ENCODE measurements at places on chromosomes 3 and 15.

- no peak for DNase-seq
Observed at GRCh38 chr3:119870512-119870911, 88.6 kb downstream of the NR1I2 start.

DNA sequence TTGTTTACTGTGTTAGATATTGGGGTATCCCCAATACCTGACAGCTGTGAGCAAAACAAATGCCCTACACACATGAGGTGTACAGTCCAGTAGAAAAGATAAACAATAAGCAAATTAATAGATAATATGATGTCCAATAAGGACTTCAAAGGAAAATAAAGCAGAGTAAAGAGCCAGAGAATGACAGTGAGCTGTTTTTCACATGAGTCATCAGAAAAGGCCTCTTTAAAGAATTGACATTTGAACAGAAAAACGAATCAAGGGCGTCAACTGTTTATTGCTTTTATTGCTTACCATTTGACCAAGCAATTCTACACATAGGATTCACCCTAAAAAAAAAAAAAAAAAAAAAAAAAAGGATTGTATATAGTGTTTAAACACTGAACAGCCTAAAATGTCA lies 96.6 kb upstream of the FLNB start:
- no peak for DNase-seq

GRCh38 chr15:26667222-26667988 lies 105.5 kb downstream of the GABRB3 start:
- DNase-seq = no peak

- DNase-seq = no peak
Observed at GRCh38 chr15:51550841-51551240, 71.7 kb downstream of the DMXL2 start.

DNA sequence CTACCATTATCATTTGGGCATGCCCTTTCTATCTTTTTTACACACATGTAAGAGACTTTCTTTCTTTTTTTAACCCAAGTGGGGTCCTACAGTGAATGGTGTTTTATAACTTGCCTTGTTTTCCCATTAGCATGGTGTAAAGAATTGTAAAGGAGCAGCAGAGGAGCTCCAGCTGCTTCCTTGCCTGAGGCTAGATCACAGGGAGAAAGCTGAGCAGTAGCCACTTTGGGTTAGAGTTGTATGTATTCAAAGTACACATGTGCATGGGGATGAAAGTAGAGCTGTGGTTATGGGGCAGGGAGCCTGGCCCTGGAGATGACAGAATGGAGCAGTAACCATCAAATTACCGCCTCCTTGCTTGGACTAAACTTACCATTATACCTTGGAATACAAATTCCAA lies 231.1 kb upstream of the PDZRN3 start:
- DNase-seq = no peak

- no peak for DNase-seq
Observed at GRCh38 chr15:35054380-35054779, 30.7 kb downstream of the NANOGP8 start.

GRCh38 chr3:12399226-12399625 lies 85.1 kb upstream of the TSEN2 start:
- DNase-seq = no peak

DNA sequence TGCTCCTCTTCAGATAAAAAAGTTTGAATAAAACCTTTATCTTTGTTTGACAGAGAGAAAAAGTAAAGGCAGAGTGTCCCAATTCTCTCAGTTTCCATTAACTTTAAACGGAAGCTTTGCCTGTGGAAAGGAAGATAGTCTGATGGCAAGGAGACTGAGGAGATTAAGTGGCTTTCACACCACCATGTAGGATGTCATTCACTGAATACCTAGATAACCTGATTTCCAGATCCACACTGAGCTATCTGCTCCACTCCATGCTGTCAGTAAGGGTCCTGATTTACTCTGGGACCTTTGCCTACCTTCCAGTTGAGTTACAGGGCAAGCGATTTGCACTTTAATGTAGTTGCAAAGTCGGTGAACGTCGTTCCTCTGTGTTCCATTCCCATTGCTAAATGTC lies 233.4 kb upstream of the TBL1XR1 start:
- DNase-seq = no peak

- no peak for DNase-seq
Observed at GRCh38 chr3:14562121-14562890, 22.2 kb upstream of the GRIP2 start.

- no peak for DNase-seq
Observed at GRCh38 chr15:89623165-89623564, 32.1 kb downstream of the KIF7 start.

- no peak for DNase-seq
Observed at GRCh38 chr15:95709959-95710695, 620.4 kb upstream of the NR2F2 start.

DNA sequence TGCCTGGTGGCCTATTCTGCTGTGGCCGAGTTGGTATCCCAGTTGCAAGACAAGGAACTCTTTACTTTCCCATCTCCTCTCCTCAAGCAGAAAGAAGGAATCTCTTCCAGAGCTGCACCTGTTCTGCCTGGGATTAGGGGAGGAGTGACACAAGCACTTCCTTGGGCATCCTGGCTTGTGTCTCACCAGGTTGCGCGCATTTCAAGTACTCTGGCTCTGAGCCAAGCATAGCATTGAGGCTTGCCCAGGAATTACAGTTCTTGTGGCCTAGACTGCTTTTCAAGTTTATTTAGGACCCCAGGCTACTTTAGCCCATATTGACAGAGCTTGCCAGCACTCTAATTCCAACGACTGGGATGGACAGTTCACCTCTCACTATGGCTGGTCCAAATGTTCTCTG lies 150.5 kb downstream of the RSRC1 start:
- no peak for DNase-seq

GRCh38 chr3:58059349-58060321 lies 51.4 kb downstream of the FLNB start:
- DNase-seq = no peak

DNA sequence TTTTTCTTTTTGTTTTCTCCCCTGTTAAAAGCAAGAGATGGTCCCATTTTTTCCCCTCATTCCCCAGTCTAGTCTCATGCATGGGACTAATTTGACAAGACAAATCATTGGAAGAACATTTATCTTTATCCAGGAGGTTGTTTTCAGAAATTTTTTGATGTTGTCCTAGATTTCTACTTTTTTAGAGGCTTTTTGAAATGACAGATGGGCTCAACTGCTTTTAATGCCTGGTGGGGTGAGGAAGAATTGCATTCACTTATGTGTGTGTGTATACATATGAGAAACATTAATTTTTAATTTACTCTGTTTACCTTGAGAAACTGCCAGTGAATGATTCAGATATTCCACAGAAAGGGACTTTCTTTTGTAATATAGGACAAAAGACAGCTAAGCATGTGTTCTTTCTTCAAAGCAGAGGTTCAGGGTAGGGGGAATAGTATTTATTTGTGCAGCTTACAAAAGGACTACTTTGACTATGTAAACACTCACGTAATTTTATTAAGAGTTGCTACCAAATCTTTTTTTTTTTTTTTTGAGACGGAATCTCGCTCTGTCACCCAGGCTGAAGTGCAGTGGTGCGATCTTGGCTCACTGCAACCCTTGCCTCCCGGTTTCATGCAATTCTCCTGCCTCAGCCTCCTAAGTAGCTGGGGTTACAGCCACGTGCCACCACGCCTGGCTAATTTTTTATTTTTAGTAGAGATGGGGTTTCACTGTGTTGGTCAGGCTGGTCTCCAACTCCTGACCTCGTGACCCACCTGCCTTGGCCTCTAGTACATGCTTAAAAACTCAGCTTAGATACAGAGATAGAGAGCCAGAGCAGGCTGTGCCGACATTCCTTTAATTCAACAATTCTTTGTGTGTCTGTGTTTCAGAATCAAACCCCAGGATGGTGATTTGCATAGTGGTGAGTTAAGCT lies 130.1 kb upstream of the RARB start:
- no peak for DNase-seq

- no peak for DNase-seq
Observed at GRCh38 chr3:115401851-115402501, 221.3 kb upstream of the GAP43 start.

DNA sequence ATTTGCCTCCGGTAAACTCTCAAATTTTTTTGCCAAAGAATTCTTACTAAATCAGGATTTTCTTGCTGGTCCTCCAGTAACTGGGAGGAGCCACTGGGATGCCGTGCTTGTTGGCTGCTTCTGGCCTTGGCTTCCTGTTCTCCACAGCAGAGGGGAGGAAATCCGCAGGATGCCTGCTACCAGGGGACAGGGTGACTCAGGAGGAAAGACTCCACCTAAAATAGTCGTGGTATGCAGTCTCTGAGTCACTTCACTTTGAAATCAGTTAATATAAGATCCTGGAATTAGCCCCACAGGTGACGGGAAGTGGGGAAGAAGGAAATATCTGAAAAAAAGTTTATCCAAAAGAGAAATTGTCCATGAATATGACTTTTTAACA lies 6.5 kb upstream of the TM4SF18 start:
- no peak for DNase-seq

GRCh38 chr3:17158941-17159682 lies 274.4 kb downstream of the PLCL2 start:
- DNase-seq = no peak

DNA sequence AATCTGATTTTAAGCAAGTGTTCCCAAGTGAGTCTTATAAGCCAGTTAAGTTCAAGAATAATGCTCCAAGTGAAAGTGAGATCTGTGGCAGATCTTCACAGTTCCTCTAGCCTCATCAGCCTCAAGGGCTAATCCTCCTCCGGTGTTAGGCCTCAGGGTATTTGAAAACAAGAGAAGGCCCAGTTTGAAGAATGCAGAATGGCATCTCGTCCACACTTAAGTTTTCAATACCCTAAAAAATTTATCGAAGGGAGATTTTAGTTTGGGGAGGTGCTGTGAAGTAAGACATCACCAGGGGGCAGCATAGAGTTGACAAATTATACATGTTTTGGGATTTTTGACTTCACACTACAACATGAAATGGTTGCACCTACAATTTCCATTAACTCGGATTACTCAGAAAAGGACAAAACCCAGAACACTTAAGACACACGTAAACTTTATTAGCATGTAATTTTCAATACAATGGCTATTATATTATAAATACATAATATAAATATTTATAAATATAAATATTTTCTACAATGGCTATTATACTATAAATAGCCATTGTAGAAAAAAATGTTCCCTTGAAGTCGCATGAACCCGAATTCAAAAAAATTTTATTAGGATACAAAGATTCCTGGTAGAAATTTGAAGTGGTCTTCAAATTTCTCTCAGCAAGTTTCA lies 2.3 kb upstream of the TMEM266 start:
- DNase-seq = no peak

GRCh38 chr15:75677465-75678323 lies 30.0 kb downstream of the SNX33 start:
- DNase-seq = no peak

DNA sequence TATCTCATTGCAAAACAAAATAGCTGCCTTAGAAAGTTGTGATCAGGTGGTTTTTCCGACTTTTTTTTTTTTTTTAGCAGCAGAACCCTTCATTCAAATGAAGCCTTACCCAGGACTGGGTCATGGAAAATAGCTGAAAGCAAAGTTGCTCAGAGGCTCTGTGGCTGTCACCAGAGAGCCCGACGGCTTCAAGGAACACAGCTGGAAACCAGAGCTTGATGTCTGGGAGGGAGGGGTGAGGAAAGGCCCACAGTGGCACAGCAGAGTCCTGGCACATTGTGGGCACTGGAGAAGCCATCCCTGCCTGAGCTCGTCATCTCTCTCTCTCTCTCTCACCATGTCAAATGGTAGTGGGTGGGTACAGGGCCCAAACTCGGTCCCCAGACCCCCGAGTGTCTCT lies 77.5 kb downstream of the RPN1 start:
- no peak for DNase-seq

DNA sequence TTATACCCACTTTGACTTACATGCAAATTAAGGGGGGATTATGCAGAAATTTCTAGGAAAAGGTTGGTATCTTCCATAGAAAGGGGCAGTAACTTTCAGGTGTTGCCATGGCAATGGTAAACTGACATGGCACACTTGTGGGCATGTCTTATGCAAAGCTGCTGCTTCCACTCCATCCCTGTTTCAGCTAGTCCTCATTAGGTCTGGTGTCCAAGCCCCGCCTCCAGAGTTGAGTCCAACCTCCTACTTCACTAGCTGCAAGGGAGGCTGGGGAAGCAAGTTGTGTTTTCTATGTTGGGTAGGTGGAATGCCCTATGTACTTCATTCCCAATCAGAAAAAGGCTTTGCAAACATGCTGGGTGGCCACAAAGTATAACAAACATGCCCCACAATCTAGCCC lies 14.7 kb upstream of the KLHL40 start:
- DNase-seq = no peak

- DNase-seq = no peak
Observed at GRCh38 chr15:73873889-73874511, 636 bp downstream of the TBC1D21 start.

DNA sequence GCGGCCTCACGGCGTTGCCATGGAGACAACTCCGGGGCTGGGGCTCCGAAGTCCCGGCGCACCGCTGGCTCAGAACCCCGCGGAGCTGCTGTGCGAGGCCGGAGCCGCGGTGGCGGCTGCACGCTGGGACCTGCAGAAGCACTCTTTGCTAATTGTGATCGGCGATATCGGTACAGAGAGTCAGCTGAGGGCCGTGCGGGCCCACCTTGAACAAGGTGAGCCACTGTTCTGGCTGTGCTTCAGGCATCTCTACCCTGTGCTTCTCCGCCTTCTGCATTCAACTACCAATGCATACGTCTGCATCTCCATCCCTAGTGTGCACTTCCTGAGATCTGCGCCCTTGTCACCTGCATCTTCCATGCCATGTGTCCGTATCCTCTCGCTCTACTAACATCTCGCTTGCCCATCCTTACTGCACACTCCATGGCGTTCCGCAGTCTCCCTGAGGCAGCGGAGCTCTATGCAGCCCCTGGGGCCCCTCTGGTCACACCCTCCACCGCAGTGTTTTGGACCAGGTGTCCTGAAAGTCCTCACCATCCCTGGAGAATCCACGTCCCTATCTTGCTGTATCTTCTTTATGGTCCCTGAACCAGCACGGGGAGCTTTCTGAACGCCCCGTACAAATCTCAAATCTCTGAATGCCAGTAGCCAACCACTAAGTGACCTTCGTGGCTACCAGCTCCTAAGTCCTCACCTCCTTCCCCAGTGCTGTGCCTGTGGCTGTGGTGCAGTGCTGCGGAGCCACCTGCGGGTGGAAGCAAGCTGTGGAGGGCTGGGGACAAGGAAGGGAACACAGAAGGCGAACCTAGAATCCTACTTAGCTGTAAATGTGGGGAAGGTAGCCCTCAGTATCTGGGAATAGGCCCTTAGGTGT lies 6.2 kb upstream of the MAP1A start:
- DNase-seq = no peak

GRCh38 chr15:77748078-77749064 lies 115.7 kb upstream of the LINGO1 start:
- DNase-seq = no peak

GRCh38 chr3:101701696-101702634 lies 15.4 kb upstream of the RPL24 start:
- DNase-seq = no peak

- no peak for DNase-seq
Observed at GRCh38 chr3:11591002-11591355, 52.7 kb downstream of the VGLL4 start.

DNA sequence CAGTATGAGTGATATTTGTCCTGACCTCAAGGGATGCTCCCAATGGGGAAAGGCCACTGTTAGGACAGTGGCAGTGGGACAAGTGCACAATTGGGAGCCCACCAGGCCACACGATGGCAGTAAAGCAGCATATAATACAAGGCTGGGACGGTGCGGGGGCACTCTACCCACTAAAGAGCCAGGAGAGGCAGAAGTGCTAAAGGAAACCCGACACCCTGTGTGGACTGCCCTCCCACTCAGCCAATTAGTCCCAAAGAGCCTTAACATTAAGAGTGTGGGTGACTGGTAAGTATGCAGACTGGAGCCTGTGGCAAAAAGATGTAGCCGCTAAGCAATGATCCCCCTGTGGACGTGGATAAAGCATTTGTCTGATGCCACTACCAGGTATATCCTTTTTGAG lies 8.2 kb upstream of the ZNF589 start:
- peak; percentile 44 for DNase-seq

GRCh38 chr3:5002871-5003247 lies 23.6 kb downstream of the BHLHE40 start:
- no peak for DNase-seq
